Hippocampal formation (tissue), 2 donors: ENCODE measurements at places on chromosomes 7 and 10.

DNA sequence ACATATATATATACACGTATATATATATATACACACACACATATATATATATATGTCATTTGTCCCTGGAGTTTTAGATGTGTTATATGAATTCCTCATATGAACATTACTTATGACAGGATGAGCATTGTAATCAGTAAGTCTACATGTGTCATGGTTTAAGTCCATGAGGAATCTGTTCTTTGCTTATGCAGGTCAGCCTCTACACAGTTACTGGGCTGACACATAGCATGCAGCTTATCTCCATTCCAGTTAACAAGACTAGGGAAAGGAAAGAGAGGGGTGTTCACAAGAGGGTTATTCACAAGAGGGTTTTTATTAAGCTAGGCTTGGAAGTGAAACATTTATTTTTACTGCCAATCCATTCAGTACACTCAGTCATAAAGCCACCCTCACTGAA is 226.7 kb downstream of the SNX13 start:
- no peak for DNase-seq

DNA sequence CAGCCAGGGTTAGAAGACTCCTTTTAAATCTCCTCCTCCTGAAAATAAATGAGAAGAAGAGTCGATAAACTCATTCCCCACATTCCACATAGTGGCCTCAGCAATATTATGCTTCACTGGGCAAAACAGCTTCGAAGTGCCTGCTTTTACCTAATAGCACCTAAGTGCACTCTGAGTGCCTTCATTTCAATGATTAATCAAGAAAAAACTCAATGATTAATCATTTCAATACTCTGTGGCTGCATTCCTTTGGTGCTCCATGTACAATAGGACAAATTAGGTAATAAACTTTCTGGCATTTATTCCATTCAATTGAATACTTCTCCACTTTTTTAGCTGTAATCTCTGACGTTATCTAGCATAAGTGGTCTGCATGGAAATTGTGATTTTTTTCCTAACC is 174.6 kb downstream of the CCDC71L start:
- DNase-seq, result no peak

DNA sequence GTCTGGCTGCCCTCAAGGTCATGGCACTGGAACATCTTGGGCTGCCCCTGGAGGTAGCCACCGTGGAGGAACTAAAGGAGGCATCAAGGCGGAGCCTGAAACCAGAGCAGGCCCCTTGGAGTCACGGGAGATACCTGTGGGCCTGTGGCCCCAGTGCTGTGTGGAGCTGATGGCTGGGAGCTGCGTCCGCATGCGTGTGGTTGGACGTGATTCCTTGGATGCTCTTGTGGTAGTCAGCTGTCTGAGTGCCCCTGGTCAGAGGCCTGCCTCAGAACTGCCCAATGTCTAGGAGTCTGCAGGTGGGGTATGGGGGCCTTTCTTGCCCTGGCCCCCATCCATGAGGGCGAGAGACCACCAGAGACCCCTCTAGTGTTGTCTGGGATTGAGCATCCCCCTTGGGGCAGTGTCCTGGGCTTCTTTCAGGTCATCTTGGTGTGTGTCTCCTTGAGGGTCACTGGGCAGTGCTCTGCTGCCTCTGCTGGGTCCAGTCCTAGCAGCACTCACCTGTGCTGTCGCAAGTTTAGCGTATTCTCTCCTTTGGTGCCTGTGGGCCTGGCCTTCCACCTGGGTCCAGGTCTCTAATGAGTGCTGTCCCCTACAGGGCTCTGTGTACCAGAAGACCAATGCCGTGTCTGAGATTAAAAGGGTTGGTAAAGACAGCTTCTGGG is 8.1 kb downstream of the PGAM2 start:
- DNase-seq, result no peak

GRCh38 chr7:25139536-25139935 is 14.5 kb upstream of the CYCS start:
- DNase-seq, result no peak

GRCh38 chr10:34780818-34781380 is 34.2 kb downstream of the PARD3 start:
- no peak for DNase-seq

GRCh38 chr7:54987772-54988171 is 31.0 kb upstream of the EGFR start:
- no peak for DNase-seq

GRCh38 chr7:45917658-45918057 is 3.4 kb downstream of the IGFBP3 start:
- peak; percentile 58 for DNase-seq

GRCh38 chr7:119959811-119960210 is 313.2 kb upstream of the KCND2 start:
- no peak for DNase-seq

DNA sequence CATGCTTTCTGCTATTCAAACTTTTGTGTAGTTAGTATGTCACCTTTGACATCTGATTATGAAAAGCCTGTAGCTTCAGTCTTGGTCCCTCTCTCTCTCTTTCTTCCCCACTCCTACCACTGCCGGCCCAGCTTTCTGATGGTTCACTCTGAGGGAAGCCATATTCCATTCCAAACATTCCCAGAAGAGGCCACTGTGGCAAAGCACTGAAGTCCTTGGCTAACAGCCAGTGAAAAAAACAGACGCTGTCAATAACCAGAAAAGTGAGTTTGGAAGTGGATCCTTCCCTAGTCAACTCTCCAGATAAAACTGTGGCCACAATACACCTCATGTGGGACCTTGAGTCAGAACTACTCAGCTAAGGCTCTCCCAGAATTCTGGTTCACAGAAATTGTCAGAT is 950.7 kb upstream of the PHF14 start:
- peak; percentile 38 for DNase-seq
